ENCODE measurements at places on chromosomes 13 and 19.

- no peak for DNase-seq
These were observed 11.8 kb downstream of the LIG1 start for GRCh38 chr19:48158210-48158790.

DNA sequence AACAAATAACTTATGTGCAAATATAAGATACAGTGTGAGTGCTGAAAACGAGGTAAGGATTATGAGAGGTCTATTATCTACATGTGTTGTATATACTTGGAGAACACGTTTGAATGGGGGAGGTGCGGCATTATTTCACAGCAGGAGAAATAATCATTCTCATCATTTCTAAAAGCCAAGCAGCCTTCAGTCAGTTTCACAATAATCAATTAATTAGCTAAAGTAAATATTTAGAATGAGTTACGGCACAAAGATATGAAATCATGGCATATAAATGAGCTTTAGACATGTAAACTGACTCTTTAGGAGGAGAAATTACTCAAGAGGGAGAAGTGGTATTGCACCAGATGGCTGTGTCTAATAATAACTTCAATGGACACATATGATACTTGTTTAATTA, 366.6 kb downstream of the DNAJC15 start:
- DNase-seq: no peak

DNA sequence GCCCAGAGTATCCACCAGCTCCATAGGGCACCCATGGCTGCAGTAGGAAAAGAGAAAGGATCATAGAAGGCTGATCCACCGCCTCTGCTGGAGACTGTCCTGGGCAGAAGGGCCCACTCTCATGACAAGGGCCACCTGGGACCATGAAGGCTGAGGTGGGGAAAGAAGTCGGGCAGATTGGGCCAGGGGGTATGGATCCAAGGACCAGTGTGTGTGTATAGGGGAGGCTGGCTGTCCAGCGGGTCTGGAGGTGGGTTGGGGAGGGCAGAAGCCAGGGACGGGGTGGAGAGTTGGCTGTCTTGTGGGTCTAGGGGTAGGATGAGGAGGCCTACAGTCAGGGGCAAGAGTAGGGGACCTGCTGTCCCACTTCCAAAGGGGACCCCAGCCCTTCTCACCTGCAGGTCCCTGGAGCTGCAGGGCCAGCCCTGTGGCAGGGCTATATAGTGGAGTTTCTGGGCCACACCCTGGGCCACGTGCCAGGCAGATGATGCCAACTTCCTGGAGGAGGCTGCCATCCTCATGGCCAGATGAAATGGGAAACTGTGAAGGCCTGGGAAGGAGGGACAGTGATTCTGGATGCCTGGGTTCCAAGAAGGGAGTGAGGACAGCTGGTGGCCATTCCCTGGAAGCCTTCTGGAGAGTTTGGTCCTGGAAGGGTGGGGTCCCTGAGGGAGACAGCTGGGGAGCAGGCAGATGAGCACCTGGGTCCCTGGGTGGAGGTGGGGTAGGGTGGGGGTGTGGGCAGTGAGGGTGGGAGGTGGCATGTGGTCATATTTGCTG, at the start of gene FCGBP:
FCGBP (minus strand) TSS at position 51 of the 780 bp plus-strand sequence.
- no peak for DNase-seq

GRCh38 chr19:16566702-16567101, 5.5 kb downstream of the SLC35E1 start:
- DNase-seq: no peak

- no peak for DNase-seq
These were observed 60.8 kb downstream of the KLF5 start for GRCh38 chr13:73119612-73120011.

DNA sequence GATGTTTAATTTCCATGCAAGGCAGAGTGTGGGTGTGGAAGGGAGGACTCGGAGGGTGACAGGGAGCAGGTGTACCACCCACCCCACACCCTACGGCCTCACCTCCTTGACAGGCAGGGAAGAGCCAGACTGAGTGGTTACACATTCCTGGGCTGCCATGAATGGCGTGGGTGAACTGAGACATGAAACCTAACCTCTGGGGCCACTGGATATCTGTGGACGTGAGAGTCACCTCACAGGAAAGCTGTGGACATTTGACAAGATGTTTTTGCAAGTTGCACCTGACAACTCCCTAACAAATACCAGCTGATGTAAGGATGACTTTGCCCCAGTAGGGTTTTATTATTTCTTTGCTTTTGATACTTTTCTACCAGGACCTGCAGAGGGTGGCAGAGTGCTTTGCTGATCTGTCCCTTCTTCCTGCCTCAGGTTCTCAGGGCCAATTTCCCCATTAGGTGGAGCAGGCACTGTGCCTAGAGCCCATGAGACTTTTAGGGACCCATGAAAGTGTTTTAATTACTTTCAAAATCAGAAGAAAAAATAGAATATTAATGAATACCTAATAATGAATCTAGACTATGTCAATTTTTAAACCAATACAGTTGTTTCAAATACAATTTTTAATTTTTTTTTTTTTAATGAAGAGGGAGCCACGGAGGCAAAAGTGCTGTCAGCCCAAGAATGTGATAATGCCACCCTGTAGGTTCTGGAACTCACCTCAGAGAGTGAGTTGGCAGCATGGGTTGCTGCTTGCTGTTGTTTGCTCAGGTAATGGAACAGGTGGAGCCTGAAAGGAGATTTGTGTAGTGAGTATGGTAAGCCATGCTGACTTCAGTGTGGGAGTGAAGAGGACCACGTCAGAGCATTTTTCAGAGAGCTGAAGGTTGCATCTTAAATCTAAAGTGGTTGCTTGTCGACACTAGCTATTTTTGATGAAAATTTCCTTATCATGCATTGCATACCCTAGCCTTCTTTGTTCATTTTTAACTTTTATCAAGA, 58.0 kb upstream of the CYSLTR2 start:
- no peak for DNase-seq

- no peak for DNase-seq
These were observed 35.8 kb upstream of the SPART start for GRCh38 chr13:36382030-36382429.

DNA sequence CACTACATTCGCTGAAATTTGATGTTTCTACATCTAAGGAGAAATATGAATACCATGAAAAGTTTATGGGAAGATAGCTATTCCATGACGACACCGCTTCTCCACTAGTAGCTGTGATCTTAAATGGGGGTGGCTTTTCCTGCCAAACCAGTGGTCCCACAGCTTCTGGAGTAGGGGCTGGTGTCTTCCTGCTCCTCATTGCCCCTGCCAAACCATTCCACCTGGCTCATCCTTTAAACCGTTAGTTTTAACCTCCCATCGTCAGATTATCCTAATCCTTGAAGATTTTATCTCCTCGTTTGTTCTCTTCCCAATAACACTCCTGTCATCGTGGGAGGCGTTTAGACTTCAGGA, 568 bp upstream of the ZNF230 start:
- DNase-seq: no peak
